ENCODE measurements at places on chromosomes 12 and 14.

DNA sequence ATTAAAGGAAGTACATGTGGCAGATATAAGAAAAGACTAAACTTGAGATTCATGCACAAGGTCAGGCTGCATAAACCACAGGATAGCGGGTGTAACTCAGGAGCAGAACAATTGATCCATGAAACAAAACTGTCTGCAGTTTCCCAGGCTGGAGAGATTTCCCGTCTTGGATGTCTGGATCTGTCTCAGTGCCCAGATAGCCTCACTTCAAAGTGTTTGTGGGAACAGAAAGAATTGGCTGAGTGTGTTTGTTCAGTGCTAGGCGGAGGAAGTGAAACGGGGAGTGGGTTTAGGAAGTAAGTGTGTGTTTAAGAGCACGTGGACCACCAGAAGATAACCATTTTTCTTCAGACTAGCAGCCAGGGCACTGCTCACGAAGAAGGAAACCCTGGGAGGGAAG lies 1.4 kb upstream of the RNASE10 start:
- no peak for DNase-seq

GRCh38 chr14:73313151-73313550 lies 75.8 kb downstream of the PAPLN start:
- no peak for DNase-seq

DNA sequence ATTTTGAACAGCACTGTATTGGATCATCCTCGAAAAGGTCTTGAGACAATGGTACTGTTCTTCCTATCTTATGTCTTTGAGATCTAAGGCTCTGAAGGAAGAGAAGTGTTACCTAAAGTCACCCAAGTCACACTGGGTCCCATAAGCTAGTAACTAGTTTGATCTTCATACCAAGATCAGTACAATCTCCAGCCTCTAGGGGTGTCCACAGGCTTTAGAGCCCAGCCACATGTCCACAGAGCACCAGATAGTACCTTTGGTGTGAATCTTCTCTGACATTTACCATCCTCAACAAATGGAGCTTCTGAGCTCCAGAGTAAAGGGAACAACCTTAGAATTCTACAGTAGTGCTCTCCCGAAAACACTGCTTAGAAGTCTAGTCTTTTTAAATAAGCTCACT lies 78.7 kb downstream of the KSR2 start:
- DNase-seq: no peak

DNA sequence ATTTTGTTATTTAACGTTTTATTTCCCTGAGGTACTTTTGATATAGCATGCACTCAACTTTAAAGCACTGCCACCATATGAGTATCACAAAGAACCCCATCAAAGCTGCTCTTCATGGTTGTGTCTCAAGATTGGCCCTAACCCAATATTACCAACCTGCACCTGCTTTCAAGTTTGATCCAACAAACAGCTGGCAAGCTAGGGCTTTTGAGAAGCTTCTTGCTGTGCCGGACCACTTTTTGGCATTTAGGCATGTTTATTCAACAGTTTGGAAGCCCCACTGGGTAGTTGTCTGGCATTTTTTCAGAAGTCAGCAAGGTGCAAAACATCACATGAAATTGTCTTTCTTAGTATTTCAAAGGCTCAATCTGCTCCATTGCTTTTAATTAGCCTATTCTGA lies 137.2 kb upstream of the PLEKHA5 start:
- DNase-seq: no peak

DNA sequence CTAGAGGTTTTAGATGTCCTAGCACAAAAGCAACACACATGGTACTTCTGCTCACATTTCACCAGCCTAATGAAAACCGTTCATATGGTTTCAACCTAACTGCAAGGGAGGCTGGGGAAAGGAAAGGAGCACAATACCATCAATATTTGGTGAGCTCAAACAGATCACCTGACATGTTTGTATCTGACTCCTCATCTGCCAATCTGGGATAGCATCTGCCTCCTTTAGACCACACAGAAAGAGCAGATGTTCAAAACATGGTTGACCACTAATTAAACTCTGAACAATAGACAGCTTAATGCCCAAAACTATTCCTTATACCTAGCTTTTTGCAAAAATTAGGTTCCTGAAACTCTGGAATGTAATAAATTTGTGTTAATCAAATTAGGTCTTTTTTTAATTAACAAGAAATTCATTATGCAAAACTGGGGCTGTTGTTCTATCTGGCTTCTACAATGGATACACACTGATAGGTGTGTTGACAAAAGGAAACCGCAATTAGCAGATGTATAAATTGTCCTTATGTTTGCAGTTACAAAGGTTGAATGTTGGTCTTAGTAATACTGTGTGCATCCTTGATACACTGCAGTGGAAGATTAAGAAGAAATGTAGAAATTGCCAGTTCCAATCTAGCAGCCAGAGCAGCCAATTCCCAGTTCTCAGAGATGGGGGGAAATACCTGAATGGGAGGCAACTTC lies 89.3 kb downstream of the DUSP6 start:
- DNase-seq: no peak

DNA sequence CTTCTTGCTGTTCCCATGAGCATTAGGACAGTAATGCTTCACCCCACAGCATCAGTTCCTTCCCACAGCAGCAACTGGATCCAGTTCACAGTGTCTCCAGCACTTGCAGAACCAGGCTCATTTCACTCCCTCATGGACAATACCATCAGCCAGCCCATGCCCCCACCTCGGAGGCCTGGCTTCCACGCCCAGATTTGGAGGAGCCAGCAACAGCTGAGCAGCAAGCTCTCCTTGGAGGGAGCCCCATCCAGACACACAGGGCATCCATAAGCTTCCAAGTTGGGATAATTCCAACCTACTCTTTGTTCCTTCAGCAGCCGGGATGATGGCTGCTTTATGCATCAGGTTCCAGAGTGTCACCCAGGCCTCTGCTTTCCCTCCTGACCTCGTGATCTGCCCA lies 250.0 kb downstream of the GLT1D1 start:
- DNase-seq: no peak

- DNase-seq: no peak
These were observed 155.4 kb downstream of the AACS start for GRCh38 chr12:125220404-125221273.

- DNase-seq: no peak
These were observed 448.1 kb downstream of the NPAS3 start for GRCh38 chr14:33386781-33387180.

- DNase-seq: no peak
These were observed 24.7 kb downstream of the KLHDC2 start for GRCh38 chr14:49792618-49793017.

- no peak for DNase-seq
These were observed 2.0 kb upstream of the KRT4 start for GRCh38 chr12:52815676-52816588.

GRCh38 chr14:89902881-89903280 lies 51.6 kb downstream of the EFCAB11 start:
- no peak for DNase-seq

GRCh38 chr12:115859231-115859630 lies 418.3 kb downstream of the MED13L start:
- DNase-seq: no peak

DNA sequence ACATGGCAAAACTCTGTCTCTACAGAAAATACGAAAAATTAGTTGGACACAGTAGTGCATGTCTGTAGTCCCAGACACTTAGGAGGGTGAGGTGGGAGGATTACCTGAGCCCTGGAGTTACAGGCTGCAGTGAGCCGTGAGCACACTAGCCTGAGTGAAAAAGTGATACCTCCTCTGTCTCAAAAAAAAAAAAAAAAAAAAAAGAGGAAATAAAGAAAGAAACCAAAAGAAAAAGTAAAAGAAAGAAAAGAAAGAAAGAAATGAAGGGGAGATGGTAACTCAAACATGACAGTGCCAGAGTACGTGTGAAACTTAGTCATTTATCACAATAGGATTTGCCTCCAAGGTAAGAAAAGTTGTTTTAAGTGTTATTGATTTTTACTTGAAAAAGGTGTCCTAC lies 407.0 kb upstream of the MGAT4C start:
- DNase-seq: no peak

DNA sequence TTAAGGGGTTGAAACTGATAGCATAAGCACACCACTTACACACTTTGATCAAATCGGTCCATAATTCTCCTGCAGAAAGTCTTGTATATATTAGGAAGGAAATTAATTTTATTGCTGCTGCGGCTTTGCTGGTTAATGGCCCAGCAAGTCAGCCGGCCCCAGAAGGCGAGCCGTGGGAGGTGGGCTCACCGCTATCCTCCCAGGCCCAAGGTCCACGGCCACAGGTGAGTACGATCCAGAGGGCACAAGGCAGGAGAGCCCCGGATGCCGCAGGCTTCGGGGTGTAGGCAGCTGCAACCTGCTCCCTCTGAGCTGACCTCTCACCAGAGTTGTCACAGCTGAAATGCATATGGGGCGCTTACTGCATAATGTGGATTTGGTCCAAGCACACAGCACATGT lies 165.7 kb downstream of the TBX5 start:
- DNase-seq: no peak

GRCh38 chr12:21559855-21560569 lies 33.9 kb downstream of the SPX start:
- DNase-seq: no peak

DNA sequence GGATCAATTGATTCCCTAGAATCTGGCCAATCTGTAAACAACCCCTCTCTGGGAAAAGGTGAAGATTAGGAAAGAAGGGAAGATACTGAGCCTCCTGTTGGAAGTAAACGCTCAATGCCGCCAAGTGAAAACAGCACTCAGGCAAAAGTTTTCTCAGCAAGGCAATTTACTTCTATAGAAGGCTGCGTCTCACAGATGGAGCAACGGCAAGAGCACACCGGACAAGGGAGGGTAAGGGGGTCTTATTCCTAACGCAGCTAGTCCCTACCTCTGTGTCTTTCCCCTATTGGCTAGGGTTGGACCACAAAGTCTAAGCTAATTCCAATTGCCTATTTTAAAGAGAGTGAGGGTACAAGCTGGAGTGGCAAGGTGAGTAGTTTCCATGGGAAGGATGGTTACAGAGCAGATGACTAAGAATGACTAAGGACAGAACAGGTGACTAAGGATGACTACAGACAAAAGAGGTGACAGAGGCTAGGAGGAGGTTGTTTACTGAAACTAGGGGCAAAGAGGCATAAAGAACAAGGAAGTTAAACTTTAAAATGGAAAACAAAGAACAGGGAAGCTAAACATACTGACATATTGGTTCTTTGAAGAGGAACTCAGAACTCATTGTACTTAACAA lies 5.6 kb upstream of the TTC9 start:
- no peak for DNase-seq

DNA sequence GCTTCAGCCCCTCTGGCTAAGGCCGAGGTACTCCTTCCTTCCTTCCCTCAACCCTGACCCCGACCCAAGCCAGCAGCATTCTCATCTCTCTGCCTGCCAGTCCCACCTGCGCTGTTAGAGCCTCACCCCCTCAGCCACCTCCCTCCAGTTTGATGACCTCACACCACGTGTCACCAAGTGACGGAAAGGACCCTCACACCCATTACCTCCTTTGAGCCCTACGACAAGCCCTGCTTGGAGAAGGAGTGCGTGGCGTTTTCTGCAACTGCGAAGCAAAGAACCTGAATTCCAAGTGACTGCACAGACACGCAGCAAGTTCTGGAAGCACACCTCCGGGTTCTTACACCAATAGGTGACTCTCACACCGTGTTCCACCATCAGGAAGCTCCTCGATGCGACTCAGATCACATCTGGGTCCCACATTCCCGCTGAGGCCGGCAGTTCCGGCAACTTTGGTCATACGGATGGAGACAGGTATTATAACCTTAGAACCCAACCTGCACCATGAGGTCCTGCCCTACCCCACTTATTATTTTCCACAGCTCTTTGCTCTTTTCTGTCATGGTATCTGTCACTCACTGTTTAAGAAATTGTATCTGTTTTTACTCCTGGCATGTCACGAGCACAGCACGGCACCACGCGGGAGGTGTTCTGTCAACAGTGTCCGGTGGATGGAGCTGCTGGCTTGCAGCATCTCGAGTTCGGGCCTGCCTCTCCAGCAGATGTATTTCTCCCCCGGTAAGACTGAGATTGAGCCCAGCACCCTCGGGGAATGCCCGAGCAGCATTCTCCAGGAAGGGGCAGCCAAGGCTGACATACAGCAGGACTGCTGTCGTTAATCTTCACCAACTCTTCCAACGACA lies 5.0 kb upstream of the SLC6A12 start:
- DNase-seq: no peak

DNA sequence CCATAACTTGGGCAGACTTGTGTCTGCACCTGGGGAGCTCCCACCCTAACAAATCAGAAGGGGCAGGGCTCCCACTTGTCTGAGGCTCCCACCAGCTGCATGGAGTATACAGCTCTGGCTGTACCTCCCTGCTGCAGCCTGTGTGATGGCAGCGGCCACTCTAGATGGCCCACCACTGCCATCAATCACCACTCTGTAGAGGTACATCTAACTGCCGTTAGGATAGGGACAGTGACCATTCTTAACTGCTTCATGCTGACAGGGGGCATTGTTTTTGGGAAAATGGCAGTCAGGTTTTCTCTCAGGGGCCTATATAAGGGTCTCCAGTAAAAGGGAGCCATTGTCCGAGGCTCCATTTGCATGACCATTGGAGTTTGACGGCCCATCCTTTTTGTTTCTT lies 42.2 kb downstream of the HSD17B6 start:
- DNase-seq: no peak

GRCh38 chr12:105201299-105201698 lies 34.7 kb downstream of the APPL2 start:
- DNase-seq: no peak

DNA sequence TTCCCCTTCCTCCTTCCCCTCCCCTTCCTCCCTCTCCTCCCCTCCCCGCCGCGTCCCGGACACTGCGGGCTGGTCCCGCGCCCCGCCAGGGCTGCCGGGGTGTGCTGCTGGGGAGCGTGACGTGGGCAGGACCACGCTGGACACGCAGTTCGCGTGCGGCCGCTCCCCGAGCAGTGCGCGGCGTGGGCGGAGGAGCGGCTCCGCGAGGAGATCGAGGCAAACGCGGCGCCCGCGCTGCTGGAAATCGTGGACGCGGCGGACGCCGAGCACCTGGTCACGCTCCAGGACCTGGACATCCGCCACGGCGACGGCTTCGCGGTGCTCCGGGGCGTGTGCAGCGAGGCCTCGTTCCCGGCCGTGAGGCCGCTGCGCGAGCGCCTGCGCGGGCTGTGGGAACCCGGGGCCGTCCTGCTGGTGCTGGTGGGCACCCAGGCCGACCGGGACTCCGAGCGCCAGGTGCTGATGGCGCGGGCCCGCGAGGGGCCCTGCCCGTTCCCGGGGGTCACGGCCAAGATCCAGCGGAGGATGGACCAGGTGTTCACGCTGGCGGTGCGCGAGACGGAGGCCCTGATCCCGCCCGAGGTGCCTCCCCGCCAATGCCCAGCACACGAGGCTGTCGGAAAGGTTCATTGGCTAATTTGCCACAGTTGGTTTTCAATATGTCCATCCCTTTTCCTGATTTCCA lies 84.3 kb downstream of the TNFAIP2 start:
- DNase-seq: no peak

DNA sequence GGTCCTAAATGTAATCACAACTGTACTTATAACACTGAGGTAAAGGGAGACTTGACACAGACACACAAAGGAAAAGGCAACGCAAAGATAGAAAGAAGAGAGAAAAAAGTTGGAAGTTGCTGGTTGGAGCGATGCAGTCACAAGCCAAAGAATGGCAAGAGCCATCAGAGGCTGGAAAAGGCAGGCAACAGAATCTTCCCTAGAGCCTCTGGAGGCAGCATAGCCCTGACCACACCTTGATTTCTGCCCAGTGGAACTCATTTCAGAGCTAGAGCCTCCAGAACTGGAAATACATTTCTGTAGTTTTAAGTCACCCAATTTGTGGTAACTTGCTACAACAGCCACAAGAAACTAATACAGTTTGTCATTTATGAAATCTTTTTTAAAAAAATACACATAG lies 89.2 kb downstream of the PUS7L start:
- no peak for DNase-seq

- DNase-seq: no peak
These were observed 108.2 kb downstream of the STXBP6 start for GRCh38 chr14:24941719-24942118.

GRCh38 chr12:129693731-129694130 lies 210.1 kb downstream of the TMEM132D start:
- DNase-seq: no peak

Measured in activated CD8-positive, alpha-beta memory T cell treated with anti-CD3 and anti-CD28 coated beads for 48 hours (primary cell).